ENCODE measurements at places on chromosomes 13 and 19.

DNA sequence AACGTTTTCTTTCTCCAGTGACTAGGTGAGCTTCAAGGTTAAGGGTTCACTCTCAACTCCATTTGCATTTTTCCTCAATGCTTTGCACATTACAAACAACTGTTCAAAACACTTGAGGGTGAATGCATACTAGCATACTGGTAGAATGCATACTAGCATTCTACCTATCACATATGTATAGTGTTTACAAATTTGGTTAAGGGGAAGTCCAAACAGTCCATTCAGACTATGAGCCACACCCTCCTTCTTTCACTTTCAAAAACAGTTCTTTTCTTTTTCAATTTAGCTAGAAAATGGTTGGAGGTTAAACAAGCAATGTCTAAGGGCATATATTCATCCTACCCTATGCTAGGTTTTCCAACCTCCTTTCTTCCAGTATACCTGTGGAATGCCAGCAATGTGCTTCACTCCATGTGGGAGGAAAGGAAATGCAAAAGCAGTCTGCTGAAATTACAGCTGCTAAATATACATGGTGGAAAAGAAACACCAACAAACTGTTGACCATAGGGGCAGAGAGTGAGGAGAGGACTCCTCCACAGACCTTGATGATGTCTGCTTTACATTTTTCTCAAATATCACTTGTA, 102.6 kb downstream of the DOCK9 start:
- no peak for DNase-seq

GRCh38 chr13:28744091-28744536, 25.3 kb upstream of the SLC46A3 start:
- no peak for DNase-seq

DNA sequence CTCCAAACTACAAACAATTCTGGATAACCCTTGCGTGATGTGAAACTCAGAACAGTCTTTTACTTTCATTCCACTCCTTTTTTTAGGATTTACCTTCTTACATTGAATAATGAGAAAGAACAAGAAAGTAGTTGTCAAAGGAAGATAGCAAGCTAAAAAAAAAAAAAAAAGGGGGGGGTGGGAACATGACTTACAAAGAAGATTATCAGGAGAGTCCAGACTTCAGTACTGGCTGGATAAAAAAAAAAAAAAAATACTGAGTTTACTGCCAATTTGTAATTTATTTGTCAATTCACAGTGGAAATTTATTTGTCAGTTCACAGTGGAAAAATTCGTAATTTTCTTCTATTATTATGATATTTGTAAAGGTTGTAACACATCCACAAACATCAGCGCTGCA, 792.4 kb upstream of the SLITRK5 start:
- DNase-seq = no peak

DNA sequence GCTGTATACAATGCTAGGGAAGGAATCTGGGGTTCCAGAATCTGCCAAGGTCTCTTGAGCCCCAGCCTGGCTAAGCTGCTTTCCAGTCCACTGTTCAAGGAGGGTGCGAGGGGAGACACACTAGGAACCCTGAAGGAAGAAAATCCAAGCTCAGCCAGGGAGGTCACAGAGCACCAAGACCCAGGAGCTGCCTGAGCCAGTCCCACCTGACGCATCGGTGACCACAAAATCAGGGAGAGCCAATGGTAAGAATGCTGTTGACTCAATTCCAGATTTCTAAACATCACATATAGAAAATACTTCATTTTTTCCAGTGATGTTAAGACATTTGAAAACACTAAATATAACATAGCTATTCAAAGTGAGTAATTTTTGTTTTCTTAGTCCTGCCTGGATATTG, 50.1 kb downstream of the CEP89 start:
- no peak for DNase-seq

- DNase-seq = no peak
Observed at GRCh38 chr13:77515785-77516184, 19.7 kb upstream of the SCEL start.

GRCh38 chr19:3338541-3339181, 27.7 kb upstream of the NFIC start:
- no peak for DNase-seq

DNA sequence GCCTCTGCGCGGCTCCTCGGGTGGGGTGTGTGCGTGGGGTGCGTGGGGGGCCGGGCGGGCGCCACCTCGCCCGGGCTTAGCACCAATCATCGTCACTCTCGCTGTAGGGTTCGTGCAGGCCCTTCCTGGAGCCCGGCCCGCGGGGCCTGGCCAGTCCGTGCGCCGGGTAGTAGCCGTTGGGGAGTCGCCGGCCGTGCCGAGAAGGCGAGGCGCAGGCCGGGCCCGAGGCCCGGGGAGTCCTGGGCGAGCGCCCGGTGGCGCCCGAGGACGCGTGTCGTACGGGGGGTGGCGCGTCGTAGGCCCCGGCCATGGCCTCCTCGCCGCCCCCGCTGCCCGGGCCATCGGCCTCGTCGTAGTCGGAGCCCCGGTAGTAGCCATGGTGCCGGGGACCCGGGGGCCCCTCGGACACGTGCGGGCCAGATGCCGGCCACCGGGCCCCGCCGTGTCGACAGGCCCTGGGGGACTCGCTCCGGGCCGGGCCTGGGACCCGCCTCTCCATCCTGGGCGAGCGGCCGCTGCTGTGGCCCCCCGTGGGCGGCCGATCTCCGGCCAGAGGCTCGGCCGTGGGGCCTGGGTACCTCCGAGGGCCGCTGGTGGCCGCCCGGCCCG, 57.1 kb downstream of the IER2 start:
- no peak for DNase-seq

DNA sequence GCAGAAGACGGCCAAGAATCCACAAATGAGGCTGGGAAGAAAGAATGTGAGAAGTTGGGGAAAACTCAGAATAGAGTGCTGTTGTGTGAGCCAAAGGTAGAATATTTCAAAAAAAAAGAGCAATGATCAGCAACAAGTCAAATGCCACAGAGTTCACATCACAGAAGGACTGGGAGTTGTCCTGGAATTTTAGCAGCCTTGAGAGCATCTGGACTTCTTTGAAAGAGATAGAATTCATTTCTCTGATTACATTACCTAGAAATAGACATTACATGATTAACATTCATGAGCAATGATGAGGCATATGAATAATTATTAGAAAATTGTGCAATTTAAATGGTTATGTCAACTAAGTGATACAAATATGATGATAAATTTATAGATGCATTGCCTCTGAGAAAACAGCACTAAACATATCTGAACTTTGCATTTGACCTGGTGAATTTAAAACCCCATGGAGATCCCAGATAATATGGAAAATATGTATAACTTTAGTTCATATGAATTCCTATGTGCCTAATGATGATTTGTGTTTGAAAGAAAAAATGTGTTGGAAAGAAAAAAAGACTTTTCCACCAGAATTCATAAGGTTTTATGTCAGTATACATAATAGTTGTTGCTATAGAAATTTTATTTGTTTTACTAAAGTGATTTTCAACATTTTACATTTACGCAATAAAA, 186.2 kb downstream of the POSTN start:
- DNase-seq = no peak

GRCh38 chr13:100484702-100485101, 103.9 kb downstream of the GGACT start:
- no peak for DNase-seq

- no peak for DNase-seq
Observed at GRCh38 chr19:38191747-38192146, 32.3 kb downstream of the DPF1 start.

DNA sequence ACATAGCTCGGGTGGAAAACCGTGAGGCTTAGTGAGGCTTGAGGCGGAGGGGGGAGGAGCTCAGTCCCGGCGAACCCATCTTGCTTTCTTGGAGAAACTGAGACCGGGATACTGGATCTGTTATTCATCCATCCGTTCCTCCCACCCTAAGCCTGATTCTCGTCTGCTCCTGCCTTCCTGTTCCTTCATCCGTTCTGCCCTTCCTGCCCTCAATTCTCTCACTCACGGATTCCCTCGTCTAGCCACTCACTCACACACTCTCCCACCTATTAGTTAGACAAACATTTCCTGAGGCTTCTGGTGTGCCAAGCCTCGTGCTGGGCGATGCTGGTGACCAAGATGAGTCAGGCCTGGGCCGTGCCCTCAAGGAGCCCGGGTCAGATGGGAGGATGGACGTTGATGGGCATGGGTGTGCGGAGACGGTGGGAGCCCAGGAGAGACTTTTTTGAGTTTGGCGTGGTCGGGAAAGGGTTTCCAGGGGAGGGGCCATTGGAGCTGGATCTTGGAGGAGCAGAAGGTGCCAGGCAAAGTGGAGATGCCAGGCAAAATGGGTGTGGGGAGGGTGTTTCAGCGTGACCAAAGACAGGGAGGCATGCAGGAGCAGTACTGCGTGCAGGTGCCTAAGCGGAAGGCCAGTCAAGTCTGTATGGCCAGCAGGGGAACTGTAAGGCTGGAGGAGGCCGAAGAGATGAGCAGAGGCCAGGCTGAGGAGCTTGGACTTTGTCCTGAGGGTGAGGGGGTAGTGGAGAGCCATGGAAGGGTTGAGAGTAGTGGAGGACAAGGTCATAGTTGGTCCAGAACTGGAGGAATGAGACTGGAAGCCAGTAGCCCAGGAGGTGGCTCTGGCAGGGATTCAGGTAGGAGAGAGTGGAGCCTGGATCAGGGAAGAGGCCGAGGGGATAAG, 7.4 kb upstream of the CNFN start:
- DNase-seq = no peak

DNA sequence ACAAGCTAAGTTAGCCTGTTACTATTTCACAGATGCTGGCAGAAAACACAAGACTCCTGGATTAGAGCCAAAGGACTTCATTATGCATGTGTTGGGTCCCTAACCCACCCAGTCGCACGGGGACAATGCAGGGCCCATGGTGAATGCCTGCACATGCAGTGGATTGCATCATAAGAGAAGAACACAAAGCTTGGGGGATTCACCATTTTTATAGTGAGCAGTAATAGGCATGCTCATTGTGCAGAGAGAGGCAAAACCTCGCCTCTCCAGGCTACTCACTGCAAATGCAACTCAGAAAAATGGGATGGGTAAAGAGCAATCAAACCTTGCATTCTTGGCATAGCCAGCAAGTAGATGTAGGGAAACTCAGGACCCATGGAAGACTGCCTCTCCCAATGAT, 115.8 kb downstream of the DIAPH3 start:
- no peak for DNase-seq

- no peak for DNase-seq
Observed at GRCh38 chr19:1364070-1364704, 19.5 kb upstream of the NDUFS7 start.

DNA sequence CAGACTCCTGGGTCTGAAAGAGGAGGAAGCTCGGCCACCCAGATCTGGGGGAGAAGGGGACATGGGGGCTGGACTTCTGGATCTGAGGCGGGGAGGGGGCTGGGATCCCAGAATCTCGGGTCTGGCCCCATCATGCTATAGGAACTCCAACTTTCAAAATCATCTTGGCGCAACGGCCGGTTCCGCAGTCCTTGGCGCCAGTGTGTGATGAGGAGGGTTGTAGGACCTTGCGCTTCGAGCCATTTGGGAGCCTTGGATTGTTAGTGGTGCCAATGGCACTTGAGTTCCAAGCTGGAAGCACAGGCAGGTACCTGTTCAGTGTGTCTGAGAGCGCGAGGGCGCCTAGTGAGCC, 324 bp downstream of the RUVBL2 start:
- no peak for DNase-seq

- DNase-seq = no peak
Observed at GRCh38 chr13:76720821-76721220, 165.4 kb downstream of the KCTD12 start.

DNA sequence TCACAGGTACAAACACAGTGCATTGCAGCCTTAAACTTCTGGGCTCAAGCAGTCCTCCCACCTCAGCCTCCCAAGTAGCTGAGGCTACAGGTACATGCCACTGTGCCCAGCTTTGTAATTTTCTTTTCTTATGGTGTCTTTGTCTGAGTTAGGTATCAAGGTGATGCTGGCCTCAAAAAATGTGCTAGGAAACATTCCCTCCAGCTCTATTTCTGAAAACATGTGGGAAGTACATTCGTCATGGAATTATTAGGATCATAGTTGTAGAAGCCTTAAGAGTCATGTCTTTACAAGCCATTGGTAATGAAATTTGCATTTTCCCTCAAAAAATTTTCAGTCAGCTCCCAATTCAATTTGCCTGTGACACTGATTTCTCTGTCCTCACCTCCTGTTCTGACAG, 231.6 kb downstream of the DCT start:
- DNase-seq = no peak

DNA sequence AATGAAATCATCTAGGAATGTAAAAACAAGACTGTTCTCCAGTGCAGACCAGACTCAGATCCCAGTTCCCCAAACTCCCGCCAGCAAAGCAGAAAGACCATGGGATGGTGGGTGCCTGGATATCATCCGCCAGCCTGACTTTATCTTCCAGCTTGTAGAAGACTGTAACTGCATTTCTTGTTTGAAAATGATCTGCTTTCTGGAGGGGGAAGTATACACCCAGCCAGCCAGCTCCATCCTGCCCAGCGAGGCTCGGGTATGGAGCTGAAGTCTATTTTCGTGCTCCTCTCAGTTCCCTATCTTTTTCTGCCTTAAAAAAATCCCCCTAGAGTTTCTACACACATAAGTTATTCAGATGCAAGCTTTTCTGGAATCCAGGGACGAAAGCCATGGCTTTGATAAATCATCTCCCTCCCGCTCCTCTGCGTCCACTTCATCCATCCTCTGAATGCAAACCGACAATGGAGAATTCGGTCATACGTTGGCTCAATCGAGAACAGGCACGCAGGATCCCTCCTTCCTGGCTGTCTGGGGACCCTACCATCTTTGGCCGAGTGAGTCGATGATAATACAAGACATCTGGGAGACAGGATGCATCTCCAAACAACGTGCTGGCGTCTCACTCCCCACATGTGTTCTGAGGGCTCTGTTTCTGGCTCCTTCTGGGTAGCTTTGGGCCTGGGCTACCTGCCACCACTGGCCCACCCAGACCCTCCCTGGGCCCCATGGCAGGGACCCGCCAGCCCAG, 31.2 kb downstream of the CEBPG start:
- DNase-seq = no peak

DNA sequence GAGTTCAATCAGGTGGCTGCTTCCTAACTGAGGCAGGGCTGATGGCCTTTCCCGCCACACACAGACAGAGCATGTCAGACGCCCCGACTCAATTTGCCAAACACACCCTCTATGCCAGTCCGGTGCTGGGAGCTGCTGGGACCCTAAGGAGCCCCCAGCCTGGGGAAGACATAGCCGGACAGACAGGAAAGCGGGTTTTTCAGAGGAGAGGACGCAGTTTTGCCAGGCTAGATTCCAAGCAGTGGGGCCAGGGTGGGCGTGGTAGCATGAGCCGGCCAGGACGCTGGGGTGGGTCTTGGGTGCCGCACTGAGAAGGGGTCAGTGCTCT, 19.8 kb downstream of the MAST3 start:
- no peak for DNase-seq

DNA sequence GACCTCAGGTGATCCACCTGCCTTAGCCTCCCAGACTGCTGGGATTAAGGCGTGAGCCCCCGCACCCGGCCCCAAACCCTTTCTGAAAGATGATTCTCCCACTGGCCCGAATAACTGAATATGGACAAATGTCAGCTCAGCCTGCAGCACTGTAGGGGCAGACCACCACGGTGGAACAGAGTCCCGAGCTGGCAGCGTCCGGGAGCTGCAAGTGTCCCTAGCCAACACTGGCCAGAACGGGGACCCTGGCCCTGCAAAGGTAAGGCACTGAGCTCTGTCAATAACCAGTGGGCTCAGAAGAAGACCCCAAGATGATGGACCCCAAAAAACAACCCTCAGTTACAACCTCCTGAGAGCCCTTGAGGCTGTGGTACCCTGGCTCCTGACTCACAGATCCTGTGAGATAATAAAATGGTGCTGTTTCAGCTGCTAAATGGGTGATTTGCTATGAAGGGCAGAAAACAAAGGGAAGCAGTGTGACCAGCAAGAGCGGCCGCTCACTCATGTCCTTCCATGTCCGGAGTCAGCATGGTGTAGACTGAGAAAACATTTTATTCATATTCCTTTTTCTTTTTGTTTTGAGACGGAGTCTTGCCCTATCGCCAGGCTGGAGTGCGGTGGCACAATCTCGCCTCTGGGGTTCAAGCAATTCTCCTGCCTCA, 1.6 kb downstream of the LSM7 start:
- DNase-seq = no peak
